ENCODE measurements at places on chromosomes 3 and 15.
A peak's percentile ranks its signal among the peaks of the same experiment; 100 is the strongest.

DNA sequence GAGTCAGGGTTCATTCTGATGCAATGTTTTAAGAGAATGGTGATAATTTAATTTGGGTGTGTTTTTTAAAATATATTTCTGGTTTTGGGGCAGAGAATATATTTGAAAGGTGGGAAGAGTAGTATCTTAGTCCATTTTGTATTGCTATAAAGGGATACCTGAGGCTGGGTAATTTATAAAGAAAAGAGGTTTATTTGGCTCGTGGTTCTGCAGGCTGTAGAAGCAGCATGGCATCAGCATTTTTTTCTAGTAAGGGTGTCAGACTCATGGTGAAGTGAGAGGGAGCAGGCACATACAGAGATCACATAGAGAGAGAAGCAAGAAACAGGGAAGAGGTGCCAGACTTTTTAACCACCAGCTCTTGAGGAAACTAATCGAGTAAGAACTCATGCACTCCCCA is 152.7 kb downstream of the SHOX2 start:
- DNase-seq = no peak

- no peak for DNase-seq
Measured at GRCh38 chr3:13020159-13020750, 53.0 kb downstream of the IQSEC1 start.

DNA sequence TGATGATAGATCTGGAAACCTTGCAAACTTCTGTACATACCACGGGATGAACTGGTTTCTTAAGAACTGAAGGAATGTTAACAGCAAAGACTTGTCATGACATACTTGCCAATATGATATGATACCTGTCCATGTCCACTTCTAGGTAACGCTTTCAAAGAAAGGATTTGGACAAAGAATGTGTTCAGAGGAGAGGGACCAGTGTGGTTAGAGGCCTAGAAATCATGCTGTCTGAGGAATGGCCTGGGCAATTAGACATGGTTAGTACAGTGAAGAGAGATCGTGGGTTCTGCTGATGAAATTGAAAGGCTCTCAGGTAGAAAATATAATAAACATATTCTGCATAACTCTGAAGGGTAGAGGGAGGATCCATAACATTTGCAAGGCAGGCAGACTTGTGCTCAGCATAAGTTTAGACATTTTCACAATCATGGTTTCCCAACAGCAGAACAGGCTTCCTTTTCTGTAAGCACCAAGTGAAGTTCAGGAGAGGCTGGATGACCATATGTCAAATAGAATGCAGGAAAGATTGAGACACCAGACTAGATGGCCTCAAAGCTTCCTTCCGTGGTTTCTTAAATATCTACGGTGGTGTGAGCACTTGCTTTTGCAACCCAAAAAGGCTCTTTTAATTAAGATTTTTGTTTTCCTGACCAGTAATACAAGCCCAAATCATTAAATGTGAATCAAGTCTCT is 39.9 kb downstream of the TGFBR2 start:
- DNase-seq = no peak

GRCh38 chr3:197532388-197532787 is 23.4 kb downstream of the BDH1 start:
- no peak for DNase-seq

- no peak for DNase-seq
Measured at GRCh38 chr3:119856695-119857094, 74.8 kb downstream of the NR1I2 start.

- DNase-seq = no peak
Measured at GRCh38 chr3:184639351-184639750, 72.5 kb downstream of the MAGEF1 start.

- DNase-seq = no peak
Measured at GRCh38 chr15:95262866-95263564, 1031.7 kb downstream of the MCTP2 start.

- DNase-seq = no peak
Measured at GRCh38 chr3:6771171-6771570, 89.7 kb upstream of the GRM7 start.

GRCh38 chr3:178200316-178200715 is 335.9 kb upstream of the KCNMB2 start:
- no peak for DNase-seq

DNA sequence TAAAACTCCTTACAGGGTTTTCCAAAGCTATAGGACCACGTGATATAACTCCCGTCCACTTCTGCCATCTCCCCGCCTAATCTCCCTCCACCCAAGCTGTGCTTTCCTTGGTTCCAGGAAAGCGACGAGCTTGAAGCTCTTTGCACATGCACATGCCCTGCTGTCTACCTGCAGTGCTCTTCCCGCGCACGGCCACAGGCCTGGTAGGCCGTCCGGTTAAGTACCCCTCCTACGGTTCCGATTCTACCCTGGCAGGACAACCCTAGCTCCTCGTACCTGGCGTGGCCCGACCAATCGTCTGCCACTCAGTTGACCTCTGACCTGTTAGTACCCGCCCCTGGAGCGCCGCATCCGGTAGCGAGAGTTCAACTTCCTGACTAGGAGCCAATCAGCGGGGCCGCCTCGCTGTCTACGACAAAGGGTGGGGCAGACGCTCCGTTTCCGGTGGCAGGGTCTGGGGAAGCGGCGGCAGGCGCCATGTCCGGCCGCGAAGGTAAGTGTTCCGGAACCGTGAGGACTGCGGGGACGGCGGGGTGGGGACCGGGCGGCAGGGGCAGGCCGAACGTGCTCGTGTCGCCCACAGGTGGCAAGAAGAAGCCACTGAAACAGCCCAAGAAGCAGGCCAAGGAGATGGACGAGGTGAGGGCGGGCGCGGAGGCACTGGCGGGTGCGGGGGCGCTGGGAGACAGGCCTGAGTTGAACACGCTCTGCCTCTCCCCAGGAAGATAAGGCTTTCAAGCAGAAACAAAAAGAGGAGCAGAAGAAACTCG is at the start of the genes CCDC51 and TMA7:
Gene CCDC51, minus strand, starts transcription at position 300 of the 770 bp plus-strand sequence. CDS start 4,991 bp downstream, outside the sequence.
Gene TMA7, plus strand, starts transcription at position 438 of the 770 bp plus-strand sequence. Its CDS starts 40 bp downstream, at position 478.
- peak; percentile 91 for DNase-seq

DNA sequence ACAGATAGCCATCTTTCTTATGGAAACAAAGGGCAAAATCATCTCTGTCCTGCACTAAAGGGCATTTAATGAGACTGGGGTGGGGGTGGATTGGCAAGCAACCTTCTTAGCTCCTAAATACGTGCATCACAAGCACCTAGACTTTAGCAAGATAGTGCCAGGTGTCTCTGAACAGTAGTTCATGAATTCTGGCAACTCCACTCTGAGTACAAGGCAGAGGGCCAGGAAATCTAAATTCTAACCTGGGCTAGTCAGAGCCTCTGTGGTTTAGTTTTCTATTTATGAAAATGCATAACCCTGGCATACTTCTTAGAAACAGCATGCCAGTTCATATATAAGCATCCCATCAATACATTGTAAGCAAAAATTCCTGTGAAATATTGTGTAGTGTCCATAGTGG is 788.5 kb downstream of the MCTP2 start:
- no peak for DNase-seq

DNA sequence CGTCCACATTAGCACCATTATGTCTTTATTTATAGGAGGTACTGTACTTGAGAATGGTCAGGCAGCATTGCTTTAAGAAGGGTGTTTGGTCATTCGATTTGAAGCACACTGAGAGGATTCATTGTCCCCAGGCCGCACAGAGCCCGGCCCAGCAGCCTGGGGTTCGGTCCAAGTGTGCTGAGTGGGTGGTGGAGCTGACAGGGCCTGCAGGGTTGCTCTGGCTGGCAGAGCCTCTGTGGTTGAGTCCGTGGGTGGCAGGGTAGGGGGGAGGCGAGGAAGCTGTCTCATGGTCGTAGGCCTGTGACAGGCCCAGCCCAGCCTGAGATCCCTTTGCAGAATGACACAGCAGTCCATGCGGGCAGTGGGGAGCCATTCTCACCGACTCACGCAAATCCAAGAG is 227.7 kb upstream of the TOPAZ1 start:
- DNase-seq = no peak

DNA sequence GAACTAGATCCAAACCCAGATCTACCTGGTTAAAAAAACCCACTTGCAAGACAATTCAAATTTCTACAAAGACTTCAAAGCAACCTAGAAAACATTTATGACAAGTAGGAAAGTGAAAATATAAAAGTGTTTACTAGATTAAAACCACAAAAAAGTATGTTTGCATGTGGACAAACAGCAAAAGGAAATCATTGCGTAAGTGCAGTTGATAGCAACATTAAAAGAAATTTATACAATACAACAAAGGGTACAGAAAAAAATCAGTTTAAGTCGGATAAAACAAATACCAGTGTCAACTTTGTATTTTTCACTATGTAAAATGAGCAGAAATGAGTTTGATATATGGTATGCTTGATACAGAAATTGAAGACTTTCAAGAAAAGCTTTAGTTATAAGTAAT is 2.6 kb downstream of the EIF5A2 start:
- DNase-seq = no peak

DNA sequence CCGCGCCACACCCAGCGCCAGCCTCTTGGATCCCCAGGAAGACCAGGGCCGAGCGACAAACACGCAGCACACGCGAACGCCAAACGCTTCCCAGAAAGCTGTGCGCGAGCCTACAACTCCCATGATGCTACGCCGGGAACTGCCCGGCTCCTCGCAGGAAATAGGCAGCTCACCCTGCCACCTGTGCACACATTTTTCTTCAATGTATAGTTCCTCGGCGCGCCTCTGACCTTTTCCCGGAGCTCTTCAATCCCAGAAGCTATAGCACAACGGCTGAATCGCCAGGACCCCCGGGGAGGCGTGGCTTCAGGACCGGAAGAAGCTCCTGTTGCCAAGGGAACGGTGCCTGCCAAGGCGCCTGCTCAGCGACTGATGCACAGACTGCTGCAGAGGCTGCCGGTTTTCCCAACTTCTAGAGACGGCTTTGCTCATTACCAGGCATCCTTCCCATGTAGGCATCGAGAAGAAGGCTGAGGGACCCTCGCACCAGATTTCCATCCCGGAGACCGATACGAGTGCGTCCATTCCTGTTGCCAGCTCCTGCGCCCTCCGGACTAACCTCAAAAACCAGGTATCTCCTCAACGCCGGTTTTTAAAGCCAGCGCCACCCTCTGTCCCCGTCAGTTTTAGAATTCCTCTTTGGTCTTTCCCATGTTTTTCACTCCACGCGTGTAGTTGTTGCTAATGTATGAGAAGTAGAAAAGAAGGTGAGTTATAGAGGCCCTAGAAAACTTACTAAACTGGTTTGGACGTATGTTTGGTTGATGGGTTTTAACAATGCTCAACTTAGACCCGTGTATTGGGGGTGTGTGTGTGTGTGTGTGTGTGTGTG is at the start of gene ARL6:
Gene ARL6, plus strand, starts transcription at position 352 of the 832 bp plus-strand sequence. CDS start 3,350 bp downstream, outside the sequence.
- peak; percentile 73 for DNase-seq

DNA sequence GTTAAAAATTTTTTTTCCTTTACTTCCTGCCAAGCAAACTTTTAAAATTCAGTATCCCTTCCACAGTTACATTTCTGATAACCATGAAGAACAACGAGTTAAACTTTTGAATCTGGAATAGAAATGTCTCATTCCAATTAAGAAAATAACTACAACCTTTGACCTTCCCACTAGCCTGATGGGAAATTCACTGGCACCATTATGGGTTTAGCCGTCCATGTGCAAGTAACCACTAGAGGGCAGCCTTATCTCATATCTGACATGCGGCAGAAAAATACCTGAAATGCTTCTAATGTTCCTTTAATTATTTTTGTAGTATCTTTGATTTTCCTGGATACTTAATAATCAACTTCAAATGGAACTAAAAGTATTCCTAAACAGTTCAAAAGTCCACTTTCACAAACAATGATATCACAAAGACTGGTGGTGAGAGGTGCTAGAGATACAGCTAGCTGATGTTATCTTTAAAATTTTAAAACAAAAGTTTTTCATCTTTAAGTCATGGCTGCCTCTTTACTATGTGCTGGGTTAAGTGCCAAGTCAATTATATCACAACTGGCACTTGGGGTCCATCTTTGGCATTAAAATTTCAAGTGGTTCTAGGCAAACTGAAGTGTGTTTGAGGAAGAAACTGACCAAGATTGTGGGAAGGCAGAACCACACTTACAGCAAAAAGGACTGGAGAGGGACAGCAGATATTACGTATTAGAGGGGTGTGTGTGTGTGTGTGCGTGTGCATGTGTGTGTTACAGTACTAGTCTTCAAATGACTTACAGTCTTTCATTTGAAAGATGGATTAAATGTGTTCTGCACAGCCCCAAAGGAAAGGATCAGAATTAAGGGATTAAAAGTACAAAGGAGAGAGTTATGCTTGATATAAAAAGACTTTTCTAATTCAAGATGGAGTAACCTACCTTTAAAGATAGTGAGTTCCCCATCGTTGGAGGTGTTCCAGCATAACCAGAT is 107.1 kb upstream of the ICE2 start:
- DNase-seq = peak; percentile 43

- DNase-seq = no peak
Measured at GRCh38 chr3:35291471-35292236, 347.7 kb upstream of the ARPP21 start.

- DNase-seq = no peak
Measured at GRCh38 chr15:86837294-86838061, 757.8 kb downstream of the AGBL1 start.

DNA sequence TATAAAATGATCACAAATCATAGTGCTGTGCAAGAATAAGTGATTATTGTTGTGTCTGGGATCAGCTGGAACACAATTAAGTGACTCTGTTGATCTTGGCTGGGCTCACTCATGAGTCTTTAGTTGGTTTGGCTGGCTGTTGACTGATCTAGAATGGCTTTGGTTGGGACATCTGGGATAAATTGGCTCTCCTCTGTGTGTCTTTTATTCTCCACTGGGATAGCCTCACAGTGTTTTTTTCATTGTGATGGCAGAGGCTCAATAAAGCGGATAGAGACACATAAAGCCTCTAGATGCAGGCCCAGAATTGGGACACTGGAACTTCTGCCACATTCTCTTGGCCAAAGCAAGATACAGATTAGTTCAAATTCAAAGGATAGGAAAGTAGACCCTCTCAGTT is 735.6 kb downstream of the PDCD6IP start:
- no peak for DNase-seq

DNA sequence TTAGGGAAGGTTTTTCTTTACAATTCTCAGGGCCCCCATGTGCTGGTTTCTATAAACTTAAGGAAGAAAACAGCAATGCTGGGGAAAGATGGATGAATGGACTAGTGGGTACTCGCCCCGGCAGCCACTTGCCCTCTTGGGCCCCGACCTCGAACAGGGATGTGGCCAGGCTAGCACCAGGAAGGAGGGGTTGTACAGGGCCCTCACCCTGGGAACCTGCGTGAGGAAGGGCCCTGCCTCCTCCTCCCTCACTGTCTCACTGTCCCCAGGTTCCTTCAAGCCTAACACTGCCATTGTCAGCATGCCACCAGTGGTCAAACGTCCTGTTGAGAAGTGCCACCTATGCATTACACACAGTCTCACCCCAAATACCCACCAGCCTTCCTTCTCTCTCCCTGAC is 9.1 kb downstream of the ADAMTS17 start:
- DNase-seq = no peak

- no peak for DNase-seq
Measured at GRCh38 chr15:74868059-74868458, 5.1 kb downstream of the SCAMP2 start.

GRCh38 chr3:24495326-24495994 is 810 bp upstream of the THRB start:
- DNase-seq = no peak

GRCh38 chr15:43133430-43134156 is at the start of gene TMEM62:
Gene TMEM62, plus strand, starts transcription at chr15:43133586. Its CDS starts 217 bp downstream, at chr15:43133803.
- DNase-seq = peak; percentile 63

- DNase-seq = no peak
Measured at GRCh38 chr3:46490338-46491084, 7.3 kb upstream of the RTP3 start.

Data from RCC 7860 (cell line).